ENCODE measurements at places on chromosomes 4 and X.
A peak's percentile ranks its signal among the peaks of the same experiment; 100 is the strongest.

DNA sequence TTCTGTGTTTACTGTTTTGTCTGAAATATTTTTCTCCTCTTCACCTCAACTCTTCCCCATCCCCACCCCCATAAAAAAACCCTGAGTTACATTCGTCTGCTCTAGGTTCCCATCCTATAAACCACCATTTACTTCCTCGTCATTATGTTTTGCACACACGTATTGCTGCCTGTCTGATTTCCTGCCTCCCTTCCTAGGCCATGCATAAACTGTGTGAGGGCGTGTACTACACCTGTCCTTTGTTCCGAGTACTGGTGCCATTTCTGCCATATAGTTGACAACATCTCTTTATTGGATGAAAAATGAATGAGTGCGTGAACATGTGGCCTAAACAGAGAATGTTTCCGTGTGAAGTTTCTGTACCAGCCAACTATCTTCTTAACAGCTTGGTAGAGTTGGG lies 258.5 kb upstream of the FAT1 start:
- DNase-seq, result no peak

DNA sequence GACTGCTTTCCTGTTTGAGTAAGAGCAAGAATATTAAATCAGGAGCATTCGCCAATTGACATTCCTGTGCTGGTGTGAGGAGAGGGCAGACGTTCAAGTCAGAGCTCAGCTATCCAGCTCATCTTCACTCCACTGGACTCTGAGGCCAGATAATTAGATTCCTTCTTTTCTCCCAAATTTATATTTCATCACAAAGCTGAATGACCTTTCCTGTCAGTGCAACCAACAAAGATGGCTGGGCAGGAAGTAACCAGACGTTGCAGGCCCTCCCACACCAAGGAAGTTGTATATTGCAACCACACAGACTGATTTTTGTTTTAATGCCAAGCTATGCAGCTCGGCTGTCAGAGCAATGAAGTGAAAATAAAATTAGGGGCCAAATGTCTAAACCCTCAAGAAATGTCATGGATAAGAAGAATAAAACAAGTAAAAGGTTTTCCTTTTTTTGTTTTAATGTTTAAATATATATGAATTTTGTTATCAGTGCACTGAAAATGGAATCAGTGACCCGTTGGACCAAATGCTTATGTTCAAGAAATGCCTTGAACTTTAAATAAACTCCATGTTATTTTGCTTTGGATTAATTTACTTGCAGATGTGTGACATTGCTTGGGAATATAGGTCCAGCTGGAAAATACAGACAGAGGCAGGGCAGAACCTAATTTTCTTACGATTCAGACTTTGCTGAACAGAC lies 578.9 kb upstream of the FAT1 start:
- DNase-seq, result no peak

- no peak for DNase-seq
These were observed 455.7 kb downstream of the GABRG1 start for GRCh38 chr4:45668128-45668527.

DNA sequence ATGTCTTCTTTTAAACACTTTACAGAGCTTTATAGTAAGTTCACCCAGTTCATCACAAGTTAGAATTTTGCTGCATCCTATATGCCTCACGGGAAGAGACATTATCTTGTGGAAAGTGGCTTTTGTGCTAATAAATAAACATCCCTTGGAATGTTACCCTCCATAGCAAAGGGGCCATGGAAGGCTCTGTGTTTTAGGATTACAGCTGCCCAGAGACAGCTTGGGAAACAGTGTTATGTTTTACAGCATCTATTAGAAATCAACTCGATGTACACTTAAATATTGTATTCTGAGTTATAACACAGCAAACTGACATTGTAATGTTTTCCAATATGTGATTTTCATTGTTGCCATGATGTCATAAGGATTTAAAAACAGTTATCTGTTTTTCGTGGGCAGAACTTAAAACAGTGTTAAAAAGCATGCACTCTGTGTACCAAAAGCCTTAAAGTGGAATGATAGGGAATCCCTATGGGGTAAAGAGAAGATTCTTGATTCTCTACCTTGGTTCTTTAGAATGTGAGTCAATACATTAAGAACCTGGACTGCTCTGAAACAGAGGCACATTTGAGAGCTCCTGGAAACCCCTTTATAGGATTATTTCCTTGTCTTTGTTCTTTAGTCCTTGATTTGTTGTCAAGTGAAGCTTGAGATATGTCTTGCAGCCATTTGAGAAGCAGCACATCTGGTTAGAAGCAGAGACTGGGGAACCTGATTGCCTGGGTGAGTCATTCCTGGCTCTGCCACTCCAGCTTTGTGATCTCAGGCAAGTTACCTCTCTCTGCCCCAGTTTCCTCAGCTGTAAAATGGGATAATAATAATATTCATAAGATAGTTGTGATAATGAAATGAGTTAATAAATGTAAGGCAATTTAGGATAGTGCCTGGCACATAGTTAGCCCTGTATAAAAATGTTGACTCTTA lies 41.6 kb downstream of the ARHGAP10 start:
- DNase-seq, result no peak

GRCh38 chr4:172898715-172899114 lies 269.9 kb upstream of the GALNT7 start:
- no peak for DNase-seq

DNA sequence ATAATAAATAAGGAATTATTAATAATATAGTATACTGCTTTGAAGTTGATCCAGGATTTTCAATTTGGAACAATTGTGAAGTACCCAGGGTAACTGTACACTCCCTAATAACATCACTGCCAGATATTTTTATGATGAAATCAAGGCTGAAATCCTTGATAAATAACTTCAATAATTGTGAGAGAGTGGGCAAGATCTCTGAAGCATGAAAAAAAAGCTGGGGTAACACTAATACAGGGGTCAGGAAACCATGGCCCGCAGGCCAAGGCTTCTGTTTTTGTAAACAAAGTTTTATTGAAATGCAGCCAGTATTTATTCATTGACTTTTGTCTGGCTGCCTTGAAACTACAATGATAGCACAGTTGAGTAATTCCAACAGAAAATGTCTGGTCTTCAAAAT lies 41.6 kb downstream of the CPEB2 start:
- no peak for DNase-seq

DNA sequence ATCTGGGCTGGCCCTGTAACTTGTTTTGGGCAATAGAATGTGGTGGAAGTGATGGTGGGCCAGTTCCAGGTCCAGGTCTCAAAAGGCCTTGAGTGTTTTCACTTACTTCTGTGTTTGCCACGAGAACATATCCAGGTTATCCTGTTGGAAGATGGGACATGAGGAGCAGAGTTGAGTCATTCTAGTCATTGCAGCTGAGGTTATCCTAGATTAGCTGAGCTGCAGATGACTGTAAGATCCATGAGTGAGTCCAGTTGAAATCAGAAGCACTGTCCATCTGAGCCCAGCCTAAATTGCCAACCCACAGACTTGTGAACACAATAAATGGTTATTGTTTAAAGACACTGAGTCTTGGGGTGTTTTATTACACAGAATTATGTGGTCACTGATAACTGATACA lies 45.3 kb upstream of the RPS6KA3 start:
- DNase-seq, result no peak

DNA sequence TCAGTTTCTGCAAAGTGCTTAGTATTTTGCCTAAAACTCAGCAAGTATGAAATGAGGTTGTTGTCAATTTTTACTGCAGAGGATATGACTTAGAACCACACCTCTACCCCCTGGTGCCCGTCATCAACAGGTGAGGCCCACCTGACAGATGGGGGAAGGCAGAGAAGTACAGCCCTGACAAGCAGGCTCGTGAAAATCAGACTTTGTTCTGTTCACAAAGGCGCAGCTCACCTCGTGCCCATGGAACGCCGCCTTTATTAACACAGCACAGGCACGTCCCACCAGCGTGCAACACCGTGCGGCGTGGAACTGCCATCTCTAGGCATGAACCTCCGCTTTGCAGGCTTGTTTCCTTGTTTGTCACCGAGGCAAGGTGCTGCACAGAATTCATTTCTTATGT lies 13.3 kb downstream of the CYP4V2 start:
- DNase-seq, result no peak

- DNase-seq, result no peak
These were observed 61.2 kb downstream of the TSC22D3 start for GRCh38 chrX:107714206-107714891.

DNA sequence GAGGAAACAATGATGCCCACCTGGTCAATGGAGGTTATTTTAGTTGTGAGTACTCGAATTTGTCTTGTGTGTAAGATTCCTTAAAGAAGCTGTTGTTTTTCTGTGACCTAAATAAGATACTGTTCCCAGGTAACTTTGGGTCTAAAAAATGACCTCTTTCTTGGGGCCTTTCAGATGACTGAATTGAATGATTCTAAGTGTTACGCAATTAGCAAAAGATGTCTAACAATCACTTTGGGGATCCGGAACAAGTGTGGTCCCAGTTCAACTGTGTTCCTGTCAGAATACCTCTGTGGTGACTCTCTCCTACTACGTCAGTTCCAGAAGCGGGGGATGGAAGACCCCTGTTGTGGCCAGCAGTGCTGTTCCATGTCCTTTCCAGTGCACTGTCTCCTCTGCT lies 99.4 kb downstream of the FRAS1 start:
- no peak for DNase-seq

DNA sequence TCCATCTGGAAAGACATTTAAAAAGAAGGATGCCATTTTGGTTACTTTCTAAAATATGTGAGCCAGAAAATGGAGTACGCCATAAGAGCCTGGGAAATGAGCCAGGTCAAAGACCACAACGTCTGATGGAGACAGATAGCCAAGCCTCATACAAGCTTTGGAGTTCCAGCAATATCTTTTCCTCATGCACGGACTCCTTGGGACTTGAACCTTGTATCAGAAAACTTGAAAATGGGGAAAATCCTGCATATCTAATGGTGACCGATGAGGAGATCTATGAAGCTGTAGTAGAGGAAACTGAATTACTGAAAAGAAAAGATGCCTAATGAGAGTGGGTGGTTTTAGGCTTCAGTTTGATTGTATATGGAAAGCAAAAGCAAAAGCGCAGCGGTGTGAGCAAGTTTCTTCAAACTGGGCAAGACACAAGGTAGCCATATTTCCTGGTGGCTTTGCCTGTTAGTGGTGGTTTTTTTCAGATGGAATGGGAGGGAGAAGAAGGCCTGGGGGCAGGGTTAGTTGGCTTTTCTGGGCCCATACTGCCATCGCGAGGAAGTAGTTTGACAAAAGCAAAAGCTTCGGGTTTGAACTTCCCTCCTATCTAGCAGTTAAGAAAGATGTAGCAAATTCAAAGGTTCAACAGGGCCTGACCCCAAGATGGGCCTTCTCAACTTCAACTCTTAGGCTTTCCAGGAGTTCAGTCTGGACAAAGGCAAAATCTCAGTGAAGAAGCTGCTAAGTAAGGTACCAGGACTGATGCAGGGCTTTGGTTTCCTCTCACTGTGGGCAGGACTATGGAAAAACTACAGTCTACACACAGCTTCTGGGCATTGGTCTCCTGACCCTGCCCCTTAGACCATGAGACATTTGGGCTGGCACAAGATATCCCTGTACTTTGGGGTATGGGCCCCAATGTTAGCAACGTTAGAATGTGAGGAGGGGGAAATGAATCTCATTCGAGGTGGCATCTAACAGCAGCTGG lies 210.0 kb upstream of the STK26 start:
- DNase-seq, result peak; percentile 37

DNA sequence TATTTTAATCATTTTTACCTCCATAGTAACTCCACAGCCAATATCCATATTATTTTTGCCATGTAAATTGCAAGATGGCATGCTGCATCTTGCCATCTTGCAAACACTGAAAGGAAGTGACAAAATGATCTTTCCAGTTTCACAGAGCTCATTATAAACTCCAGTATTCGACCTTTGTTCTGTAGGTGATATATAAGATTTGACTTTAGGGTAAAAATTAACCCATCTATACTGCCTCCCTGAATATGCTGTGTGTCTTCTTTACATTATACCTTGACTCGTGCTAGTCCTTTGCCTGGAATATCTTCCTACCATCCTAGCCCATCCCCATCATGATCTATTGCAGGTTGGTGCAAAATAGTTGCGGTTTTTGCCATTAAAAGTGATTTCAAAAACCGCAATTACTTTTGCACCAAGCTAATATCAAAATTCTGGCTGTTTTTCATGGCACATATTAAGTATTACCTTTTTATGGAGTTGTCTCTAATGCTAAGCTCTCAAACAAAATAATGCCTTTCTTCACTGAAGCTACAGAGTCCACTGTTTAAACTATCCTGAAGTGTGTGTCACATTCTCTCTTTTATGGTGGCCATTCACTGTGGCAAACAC lies 161.1 kb downstream of the PCDH19 start:
- no peak for DNase-seq

GRCh38 chrX:13376857-13377549 lies 57.1 kb upstream of the ATXN3L start:
- DNase-seq, result no peak

- no peak for DNase-seq
These were observed 19.7 kb downstream of the HTRA3 start for GRCh38 chr4:8289151-8289750.

- no peak for DNase-seq
These were observed 140.0 kb upstream of the SCML1 start for GRCh38 chrX:17597327-17597726.

- DNase-seq, result no peak
These were observed 88.6 kb upstream of the MAD2L1 start for GRCh38 chr4:120155287-120155686.

DNA sequence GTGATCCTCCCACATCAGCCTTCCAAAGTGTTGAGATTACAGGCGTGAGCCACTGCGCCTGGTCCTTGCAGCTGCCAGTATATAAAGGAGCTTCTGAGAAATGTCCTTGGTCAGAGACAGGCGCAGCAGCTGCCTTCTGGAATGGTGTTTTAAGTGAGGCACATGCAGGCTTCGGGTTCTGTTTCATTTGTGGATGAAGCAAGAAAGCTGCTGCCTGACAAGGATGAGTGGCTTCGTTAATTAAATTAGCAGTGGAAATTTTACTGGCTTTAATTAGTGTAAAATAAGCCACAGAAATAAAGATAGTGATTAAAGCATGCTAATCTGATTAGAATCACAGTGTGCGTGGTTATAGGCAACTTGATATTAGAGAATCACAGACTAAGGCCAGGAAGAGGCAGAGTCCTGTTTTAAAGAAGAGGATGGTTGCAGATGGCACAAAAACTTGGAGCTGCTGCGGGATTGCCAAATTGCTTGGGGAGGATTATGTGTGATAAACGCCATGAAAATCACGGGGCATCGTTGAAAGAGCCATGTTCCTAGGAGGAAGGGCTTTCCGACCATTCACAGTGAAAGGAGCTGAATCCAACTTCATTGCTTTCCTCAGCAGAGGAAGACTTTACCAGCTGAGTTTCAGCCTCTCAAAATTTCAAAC lies 348.4 kb upstream of the FAT1 start:
- no peak for DNase-seq

DNA sequence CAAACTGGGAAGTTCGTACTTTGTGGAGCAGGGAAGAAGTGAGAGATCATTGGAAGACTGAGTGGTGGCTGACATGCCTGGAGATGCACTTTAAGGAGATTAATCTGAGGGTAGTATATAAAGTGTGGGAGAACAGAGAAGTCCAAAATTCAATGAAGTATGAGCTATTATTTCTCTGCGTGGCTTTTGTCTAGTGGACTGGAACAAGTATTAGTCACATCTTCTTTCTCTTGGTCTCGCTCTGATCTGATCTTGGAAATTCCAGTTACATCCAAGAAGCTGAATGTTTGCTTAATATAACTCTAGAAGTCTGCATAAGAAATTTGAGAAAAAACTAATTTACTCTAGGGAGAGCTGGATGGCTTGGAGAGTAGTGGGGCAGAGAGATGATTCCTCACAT lies 64.8 kb upstream of the NR0B1 start:
- DNase-seq, result no peak

All from stimulated activated CD4-positive, alpha-beta T cell treated with anti-CD3 and anti-CD28 coated beads, Interleukin-1b, Interleukin-23, amount 100 ng/mL, for 1 hour (primary cell).